ENCODE measurements at places on chromosomes 3 and 15. TPM values are rescaled to one million over a fixed set of nuclear protein-coding genes. Genes with fewer than 3 reads are reported as not detected.

Gene SERPINI2
- total RNA-seq: not detected

- peak; percentile 4 for DNase-seq
Observed at GRCh38 chr15:89576417-89576773, 1.1 kb downstream of the TICRR start.

DNA sequence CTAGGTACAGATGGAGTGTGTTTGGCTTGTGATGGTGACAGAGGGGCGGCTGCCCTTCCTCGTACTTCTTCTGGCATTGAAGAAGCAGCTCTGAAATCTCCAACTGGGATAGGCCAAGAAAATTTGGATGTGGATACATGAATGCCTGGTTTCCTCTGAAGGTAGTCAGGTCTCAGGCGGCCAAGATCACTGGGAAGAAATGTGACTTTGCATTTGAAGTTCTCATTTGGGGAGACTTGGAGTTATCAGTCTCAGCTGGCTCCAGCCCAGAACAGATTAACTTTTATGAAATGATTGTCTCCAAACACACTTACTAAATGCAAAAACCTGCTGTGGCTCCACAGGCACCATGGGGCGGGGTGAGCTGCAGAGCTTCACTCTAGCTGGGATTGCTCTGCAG is 215.9 kb downstream of the THSD4 start:
- DNase-seq: no peak

GRCh38 chr3:117114517-117115265 is 405.1 kb downstream of the TUSC7 start:
- DNase-seq: no peak

DNA sequence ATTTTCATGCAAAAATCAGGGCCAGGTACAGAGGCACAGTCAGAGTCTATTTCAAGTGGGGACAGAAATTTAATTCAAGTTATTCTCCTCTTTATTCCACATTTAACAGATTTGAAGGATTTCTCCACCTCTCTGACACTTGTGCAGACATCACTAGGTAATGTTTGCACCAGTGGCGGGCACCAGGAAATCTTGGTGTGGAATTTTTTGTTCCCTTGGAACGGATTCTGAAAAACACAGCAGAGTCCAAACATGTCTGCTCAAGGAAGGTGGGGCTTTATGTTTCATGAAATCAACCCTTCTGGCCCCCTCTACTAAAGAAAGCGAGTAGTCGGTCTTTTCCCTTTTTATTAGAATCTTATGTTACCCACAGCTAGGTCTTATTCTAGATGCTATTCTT is 271.2 kb upstream of the MDFIC2 start:
- no peak for DNase-seq
